ENCODE measurements at places on chromosomes 5 and 9.

GRCh38 chr9:126516561-126516935 lies 97.2 kb upstream of the LMX1B start:
- no peak for DNase-seq

DNA sequence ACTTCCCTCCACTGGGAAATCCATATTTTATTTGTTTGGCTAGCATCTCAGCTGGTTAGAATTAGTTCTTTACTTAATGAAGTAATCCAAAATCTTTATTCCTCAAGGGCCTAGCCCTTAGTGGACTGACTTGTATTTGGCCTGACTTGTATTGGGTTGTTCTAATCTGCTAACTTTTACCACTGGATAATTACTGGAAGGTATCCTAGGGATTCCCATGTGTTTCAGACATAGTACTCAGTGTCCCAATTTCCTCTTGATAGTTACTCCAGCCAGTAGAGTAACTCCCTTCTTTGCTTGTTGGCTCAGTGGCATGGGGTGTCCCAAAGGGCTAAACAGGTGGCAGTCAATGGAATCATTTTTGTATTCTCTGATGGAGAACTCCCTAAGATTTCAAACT lies 156.0 kb downstream of the DCP2 start:
- DNase-seq, result no peak

DNA sequence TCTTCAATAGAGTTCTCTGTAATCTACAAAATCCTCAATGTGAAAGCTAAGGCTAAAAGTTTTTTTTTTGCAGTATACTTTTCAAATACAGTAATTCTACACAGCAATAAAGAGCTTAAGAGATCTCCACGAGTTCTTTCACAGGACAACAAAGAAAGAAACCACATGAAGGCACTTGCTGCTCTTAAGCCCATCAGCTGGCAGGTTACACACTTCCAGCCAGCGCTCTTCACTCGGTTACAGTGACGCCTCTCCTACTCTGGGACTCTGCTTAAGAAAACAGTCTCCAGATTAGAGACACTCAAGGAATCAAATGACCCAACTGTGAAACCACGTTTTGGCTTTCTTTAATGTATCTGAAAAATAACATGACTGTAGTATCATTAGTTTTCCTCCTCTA lies 85.0 kb downstream of the ROR2 start:
- no peak for DNase-seq

DNA sequence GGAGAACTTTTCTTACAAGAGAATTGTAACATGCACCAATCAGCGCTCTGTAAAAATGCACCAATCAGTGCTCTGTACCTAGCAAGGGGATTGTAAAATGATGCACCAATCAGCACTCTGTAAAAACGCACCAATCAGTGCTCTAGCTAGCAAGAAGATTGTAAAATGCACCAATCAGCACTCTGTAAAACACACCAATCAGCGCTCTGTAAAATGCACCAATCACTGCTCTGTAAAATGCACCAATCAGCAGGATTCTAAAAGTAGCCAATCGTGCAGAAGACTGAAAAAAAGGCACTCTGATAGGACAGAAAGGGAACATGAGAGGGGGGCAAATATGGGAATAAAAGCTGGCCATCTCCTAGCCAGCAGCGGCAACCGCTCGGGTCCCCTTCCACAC lies 233.2 kb downstream of the ROR2 start:
- DNase-seq, result no peak

- no peak for DNase-seq
These were observed 48.7 kb downstream of the RICTOR start for GRCh38 chr5:39025456-39025855.

DNA sequence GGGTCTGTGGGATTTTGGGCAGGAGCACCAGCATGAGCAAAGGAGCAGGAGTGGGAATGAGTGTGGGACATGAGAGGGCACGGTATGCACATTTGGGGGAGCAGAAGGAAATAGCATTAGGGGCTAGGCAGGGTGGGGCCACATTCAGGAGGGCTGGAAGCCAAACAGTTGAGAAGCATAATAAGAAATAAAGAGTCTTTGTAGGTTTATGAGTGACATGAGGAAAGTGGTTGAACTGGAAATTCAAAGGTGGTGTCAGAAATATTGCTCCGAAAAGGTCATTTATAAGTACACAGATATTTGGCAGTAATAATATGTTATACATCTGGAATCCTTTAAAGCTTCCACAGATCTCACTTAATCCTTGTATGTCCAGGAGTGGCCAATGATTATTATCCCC lies 26.4 kb downstream of the ARHGEF28 start:
- DNase-seq, result no peak

DNA sequence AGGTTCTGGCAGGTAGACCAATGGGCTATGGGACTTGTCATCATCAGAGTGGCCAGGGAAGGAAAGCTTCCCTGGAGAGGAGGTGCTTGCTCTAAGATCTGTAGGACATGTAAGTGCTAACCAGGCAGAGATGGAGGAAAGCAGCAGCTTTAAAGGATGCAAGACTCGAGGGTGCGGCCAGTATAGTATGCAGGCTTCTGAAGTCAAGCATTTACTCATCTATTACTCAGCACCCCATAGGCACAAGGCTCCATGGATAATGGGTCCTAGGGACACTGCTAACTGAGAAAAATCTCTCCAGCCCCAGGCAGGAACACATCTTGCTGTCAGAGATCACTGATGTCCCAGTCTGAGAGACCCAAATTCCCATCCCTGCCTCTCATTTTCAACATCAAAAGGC lies 49.7 kb downstream of the WWC1 start:
- DNase-seq, result no peak

GRCh38 chr5:28575368-28575767 lies 1537.0 kb upstream of the CDH9 start:
- DNase-seq, result no peak

Data from amniotic stem cell (primary cell).